ENCODE measurements at places on chromosomes 2 and 18.

- no peak for DNase-seq
These were observed 6.0 kb upstream of the ROCK1 start for GRCh38 chr18:21117409-21118131.

- DNase-seq: no peak
These were observed 129.3 kb upstream of the HAAO start for GRCh38 chr2:42921721-42922120.

- no peak for DNase-seq
These were observed 3.5 kb downstream of the TMEM127 start for GRCh38 chr2:96262306-96262705.

GRCh38 chr2:236342507-236342906 is 78.3 kb upstream of the ASB18 start:
- no peak for DNase-seq

DNA sequence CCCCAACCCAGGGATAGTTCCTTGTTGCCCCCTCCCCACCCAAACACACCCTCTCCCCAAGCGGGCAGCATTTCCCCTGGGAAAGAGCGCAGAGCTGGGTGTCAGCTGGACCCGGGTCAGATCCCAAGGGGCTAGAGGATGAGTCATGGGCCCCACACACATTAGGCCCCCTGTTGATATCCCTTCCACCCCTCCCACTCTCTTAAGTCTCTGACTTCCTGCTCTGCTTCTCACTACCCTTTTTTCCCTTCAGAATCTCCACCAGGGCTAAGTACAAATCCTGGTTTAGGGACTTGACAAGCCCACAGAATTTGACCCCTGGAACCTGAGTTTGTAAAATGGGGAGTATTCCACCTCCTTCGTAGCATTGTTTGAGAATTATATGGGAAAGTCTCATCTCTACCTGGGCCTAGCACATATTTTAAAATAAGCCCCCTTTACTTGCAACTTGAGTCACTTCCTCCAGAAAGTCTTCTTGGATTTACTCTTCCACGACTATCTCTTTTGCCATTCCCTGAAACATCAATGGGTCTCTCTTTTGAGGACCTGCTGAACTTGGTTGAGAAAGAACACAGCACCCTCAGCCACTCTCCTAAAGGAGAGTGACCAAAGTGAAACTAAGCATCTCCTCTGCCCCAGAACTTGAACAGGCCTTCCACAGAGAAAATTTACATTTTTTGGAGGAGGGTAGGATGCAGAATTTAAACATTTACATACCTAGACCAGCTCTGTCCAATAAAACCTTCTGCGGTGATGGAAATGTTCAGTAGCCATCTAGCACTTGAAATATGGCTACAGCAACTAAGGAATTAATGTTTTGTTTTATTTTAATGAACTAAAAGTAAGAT is 4.7 kb downstream of the RTKN start:
- DNase-seq: no peak

DNA sequence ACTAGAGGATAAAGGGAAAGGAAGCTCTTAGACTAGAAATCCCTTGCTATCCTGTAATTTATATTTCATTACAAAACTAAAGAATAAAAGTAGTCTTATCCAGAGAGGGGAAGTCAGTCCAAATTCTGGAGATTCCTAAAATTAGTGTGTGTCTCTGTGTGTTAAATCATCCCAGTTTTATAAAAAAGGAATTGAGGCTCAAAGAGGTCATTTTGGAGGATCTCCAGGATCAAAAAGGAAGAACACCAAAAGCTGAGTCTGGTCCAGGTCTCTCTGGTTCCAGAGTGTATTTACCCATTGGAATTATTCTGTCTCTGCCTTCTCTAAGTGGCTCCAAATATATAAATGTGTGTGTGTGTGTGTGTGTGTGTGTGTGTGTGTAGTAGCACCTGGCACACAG is 166.7 kb downstream of the NRXN1 start:
- DNase-seq: no peak

DNA sequence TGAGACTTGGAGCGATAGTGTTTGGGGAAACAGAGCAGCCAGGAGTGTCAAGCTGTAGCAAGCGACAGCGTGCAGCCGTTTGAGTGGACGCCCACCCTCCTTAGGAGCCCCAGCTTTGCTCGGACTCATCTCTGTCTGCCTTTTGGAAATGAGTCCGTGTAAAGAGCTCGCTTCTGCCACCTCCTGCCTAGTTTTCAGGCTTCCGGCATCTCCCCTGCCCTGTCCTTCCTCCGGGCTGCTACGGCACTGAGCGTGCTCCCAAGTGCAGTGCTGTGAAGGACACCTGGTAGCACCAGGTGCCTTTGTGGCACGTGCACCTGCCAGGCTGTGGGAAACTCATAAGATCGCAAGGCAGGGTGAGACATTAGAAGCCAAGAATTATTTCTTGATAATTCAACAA is 117.1 kb downstream of the RNF144A start:
- no peak for DNase-seq

DNA sequence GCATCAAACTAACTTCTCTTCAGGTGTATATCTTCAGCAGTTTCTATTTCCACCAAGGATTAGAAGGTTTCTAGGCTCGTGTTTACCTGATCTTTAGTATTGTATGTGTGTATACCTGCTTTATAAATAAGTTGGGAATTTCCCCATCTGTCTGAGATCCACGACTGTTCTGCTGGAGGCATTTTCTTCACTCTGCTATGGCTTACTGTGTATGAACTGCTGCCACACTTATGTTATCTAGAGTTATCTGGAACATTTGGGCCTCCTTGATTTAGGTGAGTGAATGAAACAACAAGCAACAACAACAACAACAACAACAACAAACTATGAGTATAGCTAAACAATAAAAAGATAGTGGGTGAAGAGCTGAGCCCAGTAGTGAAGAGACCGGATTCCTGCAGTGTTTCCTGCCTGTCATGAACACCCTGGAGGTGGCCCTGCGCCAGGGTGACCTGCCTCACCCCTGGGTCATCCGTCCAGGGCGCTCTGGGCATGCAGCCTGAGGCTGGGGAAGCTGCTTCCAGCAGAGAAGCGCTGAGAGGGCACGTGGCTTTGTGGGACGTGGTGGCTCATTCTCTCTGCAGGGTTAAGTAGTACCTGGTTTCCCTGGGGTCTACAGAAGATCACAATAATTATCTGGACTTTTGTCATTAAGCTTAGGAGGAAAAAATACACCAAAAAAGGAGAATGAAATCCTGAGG is 56.1 kb upstream of the GATA6 start:
- no peak for DNase-seq

- no peak for DNase-seq
These were observed 93.3 kb upstream of the SP3 start for GRCh38 chr2:174058456-174058855.

DNA sequence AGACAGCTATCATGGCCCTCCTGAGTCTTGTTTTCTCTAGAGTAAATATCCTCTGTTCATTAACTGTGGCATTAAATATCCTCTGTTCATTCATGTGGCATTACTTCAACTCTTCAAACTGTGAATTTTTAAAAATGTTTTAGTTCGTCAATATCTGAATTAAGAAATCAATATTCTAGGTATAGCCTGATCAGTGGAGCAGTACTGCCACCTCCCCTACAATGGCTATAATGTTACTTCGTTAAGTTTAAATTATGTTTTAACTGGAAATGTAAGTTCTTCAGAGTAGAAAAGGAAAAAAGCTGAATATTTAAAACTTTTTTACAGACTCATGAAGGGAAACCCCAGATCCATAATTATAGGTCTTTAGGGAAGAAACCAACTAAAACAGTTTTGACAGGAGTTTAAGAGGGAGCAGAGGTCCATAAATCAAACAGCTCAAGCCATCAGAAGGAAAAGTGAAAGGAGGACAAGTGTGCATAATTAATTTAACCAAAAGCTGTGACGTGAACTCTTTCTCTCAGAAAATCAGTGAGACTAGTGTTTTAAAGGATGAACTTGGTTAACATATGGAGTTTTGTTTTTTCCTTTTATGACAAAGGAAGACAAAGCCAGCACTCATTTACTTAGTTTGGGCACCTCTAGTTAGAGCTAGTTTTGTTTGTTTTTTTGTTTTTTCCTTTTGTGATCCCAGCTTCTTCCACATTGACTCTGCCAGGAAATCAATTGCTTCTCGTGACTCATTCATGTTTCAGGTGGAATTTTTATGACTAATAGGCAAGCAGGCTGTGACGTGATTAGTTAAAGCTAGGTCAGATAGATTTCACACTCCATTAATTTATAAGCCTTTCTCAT is 44.9 kb downstream of the RBBP8 start:
- DNase-seq: no peak

- DNase-seq: no peak
These were observed 17.7 kb upstream of the RGPD4 start for GRCh38 chr2:107808959-107809358.

Measured in stimulated activated CD4-positive, alpha-beta T cell treated with anti-CD3 and anti-CD28 coated beads, Interleukin-1b, Interleukin-23, amount 100 ng/mL, for 24 hours (primary cell).